ENCODE measurements at places on chromosomes 13 and 19. TPM values are rescaled to one million over a fixed set of nuclear protein-coding genes. Genes with fewer than 3 reads are reported as not detected.

- DNase-seq = no peak
These were observed 27.1 kb downstream of the OLFM2 start for GRCh38 chr19:9909251-9909650.

- DNase-seq = no peak
These were observed 126.6 kb upstream of the MCF2L start for GRCh38 chr13:112842343-112842856.

DNA sequence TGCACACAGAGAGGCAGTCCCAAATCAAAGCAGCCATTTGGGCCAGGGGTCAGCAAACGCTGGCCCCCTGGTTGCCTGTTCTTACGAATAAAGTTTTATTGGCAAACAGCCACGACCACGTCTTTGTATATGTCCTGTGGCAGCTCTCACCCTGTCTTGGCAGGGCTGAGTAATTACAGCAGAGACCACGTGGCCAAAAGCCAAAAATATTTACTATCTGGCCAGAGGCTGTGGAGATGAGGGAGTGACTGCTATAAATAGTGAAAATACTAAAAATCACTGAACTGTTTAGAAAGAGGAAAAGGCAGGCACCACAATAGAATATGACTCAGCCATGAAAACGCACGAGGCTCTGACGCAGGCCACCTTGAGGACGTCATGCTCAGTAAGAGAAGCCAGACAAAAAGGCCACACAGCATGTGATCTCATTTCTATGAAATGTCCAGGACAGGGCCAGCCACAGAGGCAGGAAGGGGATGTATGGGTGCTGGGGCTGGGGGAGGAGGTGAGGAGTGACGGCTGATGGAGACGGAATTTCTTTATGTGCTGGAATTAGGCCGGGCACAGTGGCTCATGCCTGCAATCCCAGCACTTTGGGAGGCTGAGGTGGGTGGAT lies 29.4 kb downstream of the SMIM24 start:
- peak; percentile 97 for DNase-seq

FCER2 gene
- not detected for total RNA-seq

DNA sequence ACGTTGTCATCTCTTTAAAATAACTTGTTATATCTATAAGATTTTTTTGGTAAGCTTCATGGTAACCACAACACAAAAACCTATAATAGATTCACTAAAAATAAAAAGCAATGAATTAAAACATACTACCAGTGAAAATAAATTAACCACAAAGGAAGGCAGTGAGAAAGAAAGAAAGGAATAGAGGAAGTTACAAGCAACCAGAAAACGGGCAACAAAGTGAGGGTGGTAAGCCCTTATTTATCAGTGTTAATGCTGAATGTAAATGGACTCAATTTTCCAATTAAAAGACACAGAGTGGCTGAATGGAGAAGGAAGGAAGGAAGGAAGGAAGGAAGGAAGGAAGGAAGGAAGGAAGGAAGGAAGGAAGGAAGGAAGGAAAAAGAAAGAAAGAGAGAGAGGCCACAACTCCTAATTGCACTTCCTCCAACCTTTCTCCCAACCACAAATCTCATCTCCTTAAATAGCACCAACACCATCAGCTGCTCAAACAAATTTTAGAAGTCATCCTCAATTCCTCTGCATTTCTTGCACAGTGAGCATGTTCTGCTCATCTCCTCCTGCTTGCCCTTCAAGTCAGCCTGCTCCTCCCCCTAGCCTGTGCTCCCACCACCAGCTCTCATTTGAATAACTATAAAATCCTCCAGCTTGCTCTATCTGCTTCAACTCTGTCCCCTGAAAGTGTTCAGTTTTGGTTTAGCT lies 48.6 kb downstream of the CCNA1 start:
- no peak for DNase-seq

DNA sequence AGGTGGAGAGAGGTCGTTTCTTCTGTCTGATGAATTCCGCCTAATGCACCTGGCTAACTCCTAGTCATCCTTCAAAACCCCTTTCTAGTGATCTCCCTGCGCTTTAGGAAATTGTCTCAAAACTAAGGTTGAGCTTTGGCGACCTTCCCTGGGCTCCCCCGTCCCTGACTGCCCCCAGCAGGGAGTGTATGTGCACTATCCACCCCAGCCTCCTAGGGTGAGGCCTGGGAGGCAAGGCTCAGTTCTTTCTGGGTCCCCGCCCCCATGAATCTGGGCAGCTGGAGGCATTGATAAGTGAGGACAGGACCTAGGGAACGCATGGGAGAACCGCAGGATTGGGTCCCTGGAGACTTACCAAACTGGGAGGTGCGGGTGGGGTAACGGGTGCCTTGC lies 378 bp downstream of the TLE6 start:
- no peak for DNase-seq

SOHLH2 gene
- not detected for total RNA-seq

GRCh38 chr19:8050274-8051096 lies 2.1 kb upstream of the CCL25 start:
- no peak for DNase-seq

DNA sequence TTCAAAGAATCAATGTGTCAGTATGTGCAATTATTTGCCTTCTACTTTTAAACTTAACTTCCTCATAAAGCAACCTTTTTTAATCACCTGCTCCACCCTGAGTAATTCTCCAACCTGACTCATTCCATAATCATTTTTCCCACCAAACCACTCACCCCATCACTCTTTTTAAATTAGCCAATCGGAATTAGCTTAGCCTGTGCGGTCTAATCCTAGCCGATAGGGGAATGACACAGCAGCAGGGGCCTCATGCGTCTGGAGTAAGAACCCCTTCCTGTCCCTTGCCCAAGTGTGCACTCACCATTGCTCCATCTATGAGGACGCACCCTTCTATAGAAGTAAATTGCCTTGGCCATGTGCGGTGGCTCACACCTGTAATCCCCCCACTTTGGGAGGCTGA lies 27.4 kb upstream of the ZNF83 start:
- no peak for DNase-seq

DNA sequence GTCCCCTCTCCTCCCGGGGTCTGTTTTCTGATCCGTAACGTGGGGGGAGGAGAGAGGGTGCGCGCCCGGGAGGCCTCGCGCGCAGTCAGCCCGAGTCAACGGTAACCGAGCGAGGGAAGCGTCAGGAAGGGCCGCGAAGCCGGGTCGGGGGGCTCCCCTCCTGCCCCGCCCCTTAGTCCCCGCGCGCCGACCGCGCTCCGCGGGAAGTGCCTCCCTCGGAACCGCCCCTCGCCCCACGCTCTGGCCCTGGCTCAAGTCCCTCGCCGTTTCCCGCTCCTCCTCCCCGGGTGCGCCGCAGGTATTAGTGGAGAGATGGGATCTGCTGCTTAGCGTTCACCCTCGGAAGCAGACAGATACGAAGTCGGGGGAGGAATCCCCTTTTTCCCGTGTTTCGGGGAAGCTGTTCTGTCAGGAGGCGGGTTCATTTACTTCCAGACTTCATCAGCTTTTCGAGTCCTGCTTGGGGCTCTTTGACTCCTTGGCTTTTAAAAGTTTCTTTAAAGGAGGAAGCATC lies 770 bp downstream of the HNRNPM start:
- no peak for DNase-seq

- DNase-seq = no peak
These were observed 973.7 kb downstream of the UQCRFS1 start for GRCh38 chr19:28239270-28239669.

UGGT2 gene
- 33.4 TPM for total RNA-seq

KIR3DL1 gene
- not detected for total RNA-seq

GRCh38 chr13:97946951-97947588 lies 6.4 kb upstream of the IPO5 start:
- DNase-seq = no peak

PIP5K1C gene
- total RNA-seq = 24.1 TPM

DNA sequence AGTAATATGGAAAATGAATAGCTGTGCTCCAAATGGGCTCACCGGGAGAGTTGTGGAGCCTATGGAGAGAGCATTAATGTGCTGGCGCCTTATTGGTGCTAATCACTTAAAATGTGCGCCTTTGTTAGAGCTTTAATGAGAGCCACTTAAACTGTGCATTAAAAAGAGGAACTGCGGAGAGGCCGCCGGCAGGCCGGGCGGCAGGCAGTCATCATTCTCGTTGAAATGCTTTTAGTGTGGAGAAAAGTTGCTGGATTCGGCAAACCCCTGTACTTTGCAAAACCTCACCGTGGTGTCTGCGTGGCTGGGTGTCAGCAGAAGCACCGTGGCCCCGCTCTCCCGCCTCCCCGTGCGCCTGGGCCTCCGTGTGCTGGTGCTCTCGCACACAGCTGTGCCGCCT lies 105.5 kb downstream of the KDM4B start:
- no peak for DNase-seq

MUC16 gene
- under 0.01 TPM for total RNA-seq

DNA sequence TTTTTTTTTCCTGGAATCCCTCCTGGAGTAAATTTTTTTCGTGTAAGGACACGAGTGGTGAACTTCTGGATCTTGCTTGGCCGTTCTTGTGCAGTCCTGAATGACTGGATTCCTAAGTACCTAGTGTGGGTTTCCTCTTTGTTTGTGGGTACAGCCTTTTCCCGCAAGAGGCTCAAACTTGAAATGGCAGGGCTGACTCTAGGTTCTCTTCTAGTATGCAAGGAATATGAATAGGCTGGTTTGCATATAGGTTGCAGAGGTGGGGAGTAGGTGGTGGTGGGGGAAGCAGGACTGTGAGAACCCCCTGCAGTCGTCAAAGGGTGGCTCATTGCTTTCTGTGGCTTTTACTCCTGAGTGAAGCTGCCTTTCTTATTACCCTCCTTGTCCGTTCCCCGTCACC lies 13.6 kb downstream of the UBAC2 start:
- DNase-seq = no peak

CEACAM8 gene
- total RNA-seq = not detected

NAPSA gene
- total RNA-seq = 0.74 TPM

TUBB4A gene
- 5.6 TPM for total RNA-seq

CEACAM20 gene
- total RNA-seq = not detected

DNA sequence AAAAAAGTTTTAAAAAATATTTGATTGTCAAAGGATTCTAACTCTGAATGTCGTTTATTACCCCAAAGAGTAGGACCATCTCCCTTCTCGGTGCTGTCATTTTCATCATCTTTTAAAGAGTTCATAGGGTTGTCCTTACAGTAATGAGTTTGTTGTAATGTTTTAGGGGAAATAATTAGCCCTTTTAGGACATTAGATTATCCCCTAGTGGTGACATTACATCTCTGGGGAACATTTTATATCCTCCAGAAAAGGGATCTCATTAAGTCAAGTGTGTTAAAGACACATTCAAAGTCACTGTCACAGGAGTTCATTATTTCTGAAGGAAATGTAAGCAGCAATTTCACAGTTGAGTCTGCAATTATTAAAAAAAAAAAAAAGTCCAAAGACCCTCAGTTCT lies 99.3 kb upstream of the GJB6 start:
- no peak for DNase-seq

GRCh38 chr13:32530841-32531253 lies 7.7 kb downstream of the N4BP2L2 start:
- no peak for DNase-seq

DNA sequence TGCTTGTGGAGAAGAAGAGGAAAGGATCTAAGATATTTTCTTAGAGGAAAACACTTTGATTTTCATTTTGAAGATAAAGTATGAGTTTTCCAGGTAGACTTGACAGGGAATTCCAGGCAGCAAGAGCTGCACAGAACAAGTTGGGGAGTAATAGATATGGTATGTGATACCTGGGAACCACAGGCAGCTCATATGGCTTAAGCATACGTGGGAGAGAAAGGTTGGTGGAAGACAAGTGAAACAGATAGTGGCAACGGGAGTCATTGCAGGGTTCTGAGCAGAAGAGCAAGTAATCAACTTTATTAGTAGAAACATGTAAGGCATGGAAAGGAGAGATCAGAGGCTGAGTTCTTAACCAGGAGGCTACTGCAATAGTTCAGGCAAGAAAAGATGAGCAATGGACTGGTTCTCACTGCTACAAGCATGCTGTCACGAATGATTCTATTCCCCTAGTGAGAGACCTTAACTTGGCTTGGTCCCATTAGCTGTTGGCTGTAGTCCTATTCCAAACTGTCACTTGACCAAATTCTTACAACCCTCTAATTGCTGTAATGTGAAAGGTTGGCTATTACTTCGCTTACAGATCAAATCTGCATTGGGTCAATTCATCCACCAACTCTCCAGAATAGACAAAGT lies 217.9 kb downstream of the VWA8 start:
- no peak for DNase-seq

GRCh38 chr13:98976941-98977340 lies 923 bp downstream of the DOCK9 start:
- DNase-seq = no peak

- no peak for DNase-seq
These were observed 13.7 kb upstream of the SLC35E1 start for GRCh38 chr19:16585808-16586476.

GRCh38 chr19:4014541-4015491 lies 7.3 kb downstream of the PIAS4 start:
- DNase-seq = no peak

ICAM5 gene
- 2.0 TPM for total RNA-seq

DNA sequence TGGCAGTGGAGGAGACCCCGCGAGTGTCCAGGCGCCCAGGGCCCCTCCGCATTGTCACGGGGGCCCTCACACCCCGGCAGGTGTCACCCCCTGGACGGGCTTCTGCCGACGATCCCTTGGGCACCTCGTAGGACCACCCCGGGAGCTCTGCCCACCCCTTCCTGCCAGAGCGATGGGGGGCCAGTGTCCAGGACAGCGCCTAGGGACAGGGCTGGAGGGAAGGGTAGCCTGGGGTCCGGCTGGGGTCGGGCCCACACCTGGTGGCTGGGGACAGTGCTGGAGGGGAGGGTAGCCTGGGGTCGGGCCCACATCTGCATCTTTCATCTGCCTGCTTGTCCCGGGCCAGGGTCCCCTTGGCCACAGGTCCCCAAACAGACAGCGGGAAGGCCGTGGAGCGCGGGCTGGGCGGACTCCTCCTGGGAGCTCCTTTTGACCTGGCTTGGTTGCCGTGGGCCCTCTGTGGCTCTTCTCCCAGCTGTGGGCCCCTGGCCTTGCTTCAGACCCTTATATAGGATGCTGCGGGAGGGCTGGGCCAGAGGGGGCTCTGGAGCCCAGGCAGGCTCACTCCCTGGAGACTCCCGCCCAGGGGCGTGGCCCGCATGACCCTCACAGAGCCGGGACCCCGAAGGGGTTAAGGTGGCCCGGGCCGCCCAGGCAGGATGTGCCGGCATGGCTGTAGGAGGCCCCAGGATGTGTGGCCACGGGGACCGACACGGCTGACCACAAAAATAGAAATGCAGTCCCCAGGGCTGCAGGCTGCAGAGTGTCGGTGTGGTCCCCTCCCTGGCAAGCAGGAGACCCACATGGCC lies 74.1 kb upstream of the MCF2L start:
- DNase-seq = no peak

C19orf81 gene
- total RNA-seq = not detected

GRCh38 chr19:49119411-49120324 lies at the start of gene PPFIA3:
TSS of gene PPFIA3 (plus strand) at chr19:49119544. CDS start at chr19:49127874, 8,330 bp downstream.
- no peak for DNase-seq

- no peak for DNase-seq
These were observed 1.1 kb upstream of the ERF start for GRCh38 chr19:42255766-42256745.

- no peak for DNase-seq
These were observed 379.6 kb downstream of the TSHZ3 start for GRCh38 chr19:30969591-30969990.

- DNase-seq = no peak
These were observed 1570.3 kb upstream of the PRR20A start for GRCh38 chr13:55570371-55570770.

GRCh38 chr13:105442949-105443699 lies 1092.3 kb downstream of the EFNB2 start:
- DNase-seq = no peak

- DNase-seq = no peak
These were observed 2.6 kb downstream of the FGF9 start for GRCh38 chr13:21673539-21673788.
